Astrocyte (in vitro differentiated cells and primary cell): ENCODE measurements at places on chromosomes 7 and 10. TPM values are rescaled to one million over a fixed set of nuclear protein-coding genes. Genes with fewer than 3 reads are reported as not detected.

DNA sequence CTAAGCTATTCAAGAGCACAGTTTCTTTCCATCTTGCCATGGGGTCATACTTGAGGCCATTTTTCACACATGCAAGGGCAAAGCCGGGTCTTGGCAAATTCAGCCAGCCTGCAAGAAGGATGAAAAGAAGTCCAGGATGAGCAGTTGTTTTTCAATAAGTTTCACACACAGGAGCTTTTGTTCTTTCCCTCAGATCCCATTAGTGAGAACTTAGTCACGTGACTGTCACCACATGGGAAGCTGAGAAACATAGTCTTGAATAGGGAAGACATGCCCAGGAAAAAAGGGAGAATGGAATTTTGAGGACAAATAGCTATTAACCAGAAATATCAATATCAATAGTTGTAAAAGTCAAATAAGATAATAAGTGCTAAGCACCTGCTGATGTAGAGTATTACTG lies 137.7 kb downstream of the AHR start:
- DNase-seq: no peak

SLC35G1 gene
- total RNA-seq: 3.2 and 3.5 TPM in 2 replicates

PRPS1L1 gene
- not detected in 2 replicates for total RNA-seq

- no peak for DNase-seq
These were observed 162.7 kb downstream of the PLCE1 start for GRCh38 chr10:94156453-94156852.

ACTL6B gene
- total RNA-seq: not detected in 2 replicates
